Stimulated activated CD4-positive, alpha-beta T cell treated with anti-CD3 and anti-CD28 coated beads, Interleukin-1b, Interleukin-23, amount 100 ng/mL, for 24 hours (primary cell): ENCODE measurements at places on chromosomes 6 and 20.

- DNase-seq: no peak
Measured at GRCh38 chr20:9021216-9021615, 47.7 kb upstream of the PLCB4 start.

DNA sequence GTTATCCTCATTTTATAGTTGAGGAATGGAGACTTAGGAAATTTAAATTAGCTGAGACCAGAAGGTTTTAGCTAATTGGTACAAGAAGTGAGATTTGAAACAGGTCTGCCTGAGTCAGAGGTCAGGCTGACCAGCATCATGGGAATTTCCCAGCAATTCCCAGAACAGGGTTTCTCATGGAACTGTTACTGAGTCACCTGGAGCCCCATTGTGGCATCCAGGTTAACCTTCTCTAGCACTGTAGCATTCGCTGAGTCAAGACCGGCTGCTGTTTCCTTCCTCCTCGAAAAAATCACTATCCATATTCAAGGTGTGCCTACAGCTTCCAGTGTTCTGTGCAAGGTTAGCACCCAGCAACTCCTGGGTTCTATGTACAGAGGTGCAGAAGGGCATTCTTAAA is 238.0 kb upstream of the MAN1A1 start:
- DNase-seq: no peak

DNA sequence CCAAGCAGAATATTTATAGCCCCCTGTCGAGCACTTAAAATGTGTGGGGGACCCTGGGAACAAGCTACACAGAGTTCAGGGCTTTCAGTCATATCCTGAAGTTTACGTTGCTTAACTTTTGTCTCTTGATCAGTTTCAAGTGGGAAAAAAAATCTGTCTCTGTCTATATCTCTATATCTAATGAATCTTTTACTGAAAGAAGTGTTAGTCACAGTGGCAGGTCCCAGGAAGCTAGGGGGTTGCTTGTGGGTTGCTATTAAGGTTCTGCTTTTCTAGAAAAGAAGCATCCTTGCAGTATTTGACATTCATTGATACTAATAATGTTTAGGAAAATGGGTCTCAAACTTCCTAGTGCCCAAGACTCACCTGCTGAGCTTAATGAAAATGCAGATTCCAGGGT is 76.7 kb upstream of the CLDN20 start:
- DNase-seq: no peak

GRCh38 chr20:24818056-24818455 is 131.0 kb upstream of the CST7 start:
- no peak for DNase-seq

DNA sequence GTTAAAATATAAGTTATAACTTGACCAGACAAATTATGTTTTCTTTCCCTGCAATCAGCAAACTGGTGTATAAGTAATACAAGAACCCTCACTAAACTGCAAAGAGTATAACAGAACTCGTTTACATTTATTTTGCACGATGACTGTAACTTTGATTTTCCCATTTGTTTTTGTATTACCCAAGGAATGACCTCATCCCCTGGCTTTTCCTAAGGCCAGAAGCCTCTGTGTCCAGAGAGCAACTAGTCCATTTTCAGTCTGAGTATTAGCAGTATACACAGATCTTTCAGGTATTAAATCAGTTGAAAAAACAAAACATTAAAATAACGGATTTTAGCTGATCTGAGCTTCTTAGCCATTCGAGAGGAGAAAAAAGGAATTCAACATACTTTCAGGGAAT is 17.2 kb downstream of the COL19A1 start:
- no peak for DNase-seq

- DNase-seq: no peak
Measured at GRCh38 chr6:135608031-135608430, 110.5 kb upstream of the AHI1 start.

DNA sequence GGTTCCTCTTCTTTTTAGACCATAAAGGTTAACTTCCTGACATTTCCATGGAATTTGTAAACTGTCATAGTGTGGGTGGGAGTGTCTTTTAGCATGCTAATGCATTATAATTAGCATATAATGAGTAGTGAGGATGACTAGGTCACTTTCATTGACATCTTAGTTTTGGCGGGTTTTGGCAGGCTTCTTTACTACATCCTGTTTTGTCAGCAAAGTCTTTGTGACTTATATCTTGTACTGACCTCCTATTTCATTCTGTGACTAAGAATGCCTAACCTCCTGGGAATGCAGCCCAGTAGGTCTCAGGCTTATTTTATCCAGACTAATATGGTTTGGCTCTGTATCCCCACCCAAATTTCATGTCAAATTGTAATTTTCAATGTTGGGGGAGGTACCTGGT is 149.6 kb upstream of the SYNCRIP start:
- DNase-seq: no peak

- no peak for DNase-seq
Measured at GRCh38 chr6:128112494-128112893, 211.6 kb upstream of the THEMIS start.

- DNase-seq: no peak
Measured at GRCh38 chr6:16503970-16504415, 257.3 kb downstream of the ATXN1 start.

GRCh38 chr20:38591474-38592410 is 9.9 kb upstream of the ARHGAP40 start:
- no peak for DNase-seq

GRCh38 chr20:47274401-47275108 is 81.9 kb downstream of the ZMYND8 start:
- DNase-seq: no peak

- no peak for DNase-seq
Measured at GRCh38 chr6:36657942-36658544, 20.5 kb upstream of the CDKN1A start.

DNA sequence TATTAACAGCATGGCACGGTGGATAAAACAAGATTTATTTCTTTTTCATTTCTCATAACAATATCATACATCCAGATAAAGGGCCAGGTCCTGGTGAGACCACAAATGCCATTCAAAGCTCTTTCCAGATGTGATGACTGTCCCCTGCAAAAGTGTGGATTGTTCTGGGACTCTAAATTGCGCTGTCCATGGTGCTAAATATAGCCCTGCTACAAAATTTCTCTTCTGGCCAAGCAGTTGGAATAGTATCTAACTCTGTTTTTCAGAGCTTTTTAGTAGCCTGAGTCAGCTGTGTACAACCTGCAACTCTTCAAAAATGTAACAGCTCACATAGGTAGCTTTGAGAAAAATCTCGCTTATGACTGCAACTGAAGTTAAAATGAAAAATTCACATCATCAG is 115.8 kb downstream of the MANEA start:
- DNase-seq: no peak

DNA sequence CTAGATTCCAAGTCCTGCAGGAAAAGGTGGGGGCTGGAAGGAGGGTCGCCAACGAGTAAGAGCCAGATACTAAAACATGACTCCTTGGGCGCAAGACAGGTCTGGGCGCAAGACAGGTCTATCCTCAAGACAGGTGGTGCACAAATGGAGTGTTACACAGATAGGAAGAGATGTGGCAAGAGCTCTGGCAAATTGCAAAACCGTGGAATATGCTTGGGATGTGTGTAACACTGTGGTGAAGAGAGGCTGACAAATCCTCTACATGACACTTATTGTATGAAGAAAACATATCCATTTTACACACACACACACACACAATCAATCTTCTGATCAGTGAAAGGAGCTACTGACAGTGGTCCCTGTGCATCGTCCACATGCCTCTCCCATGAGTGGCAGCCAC is 77.6 kb downstream of the TBC1D7 start:
- DNase-seq: no peak

GRCh38 chr6:170370416-170370815 is 63.9 kb downstream of the FAM120B start:
- no peak for DNase-seq

DNA sequence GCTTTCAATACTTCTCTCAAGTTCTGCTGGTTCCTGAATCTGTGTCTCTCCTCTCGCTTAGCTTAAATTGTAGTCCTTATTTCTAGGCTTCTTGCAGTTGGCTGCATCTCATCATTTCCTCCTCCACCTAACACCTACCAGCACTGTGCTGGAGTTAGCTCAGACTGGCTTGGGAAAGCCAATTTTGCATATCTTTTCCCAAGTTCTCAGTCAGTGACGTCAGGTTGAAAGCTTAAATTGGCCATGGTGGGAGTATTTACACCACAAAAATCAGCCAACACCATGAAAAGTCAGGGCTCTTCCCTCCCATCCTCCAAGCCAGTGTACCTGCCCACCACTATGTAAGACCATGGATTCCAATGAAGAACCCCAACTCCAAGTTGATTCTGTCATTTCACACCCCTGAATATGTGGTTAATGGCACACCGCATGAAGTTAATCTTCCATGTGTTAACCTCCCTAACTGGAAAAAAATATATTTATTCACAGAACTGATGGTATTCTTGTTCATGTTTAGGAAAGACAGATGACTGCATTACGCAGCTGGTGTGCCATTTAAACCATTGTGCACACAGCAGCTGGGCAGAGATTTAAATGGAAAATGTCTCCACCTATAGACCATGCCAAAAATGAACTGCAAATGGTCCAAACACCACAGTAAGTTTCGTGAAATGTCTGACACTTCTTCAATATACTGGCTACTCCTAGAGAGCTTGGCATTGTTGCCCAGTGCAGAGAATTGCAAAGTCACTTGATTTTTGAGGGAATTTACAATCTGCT is 274.1 kb upstream of the MAP3K7 start:
- no peak for DNase-seq

DNA sequence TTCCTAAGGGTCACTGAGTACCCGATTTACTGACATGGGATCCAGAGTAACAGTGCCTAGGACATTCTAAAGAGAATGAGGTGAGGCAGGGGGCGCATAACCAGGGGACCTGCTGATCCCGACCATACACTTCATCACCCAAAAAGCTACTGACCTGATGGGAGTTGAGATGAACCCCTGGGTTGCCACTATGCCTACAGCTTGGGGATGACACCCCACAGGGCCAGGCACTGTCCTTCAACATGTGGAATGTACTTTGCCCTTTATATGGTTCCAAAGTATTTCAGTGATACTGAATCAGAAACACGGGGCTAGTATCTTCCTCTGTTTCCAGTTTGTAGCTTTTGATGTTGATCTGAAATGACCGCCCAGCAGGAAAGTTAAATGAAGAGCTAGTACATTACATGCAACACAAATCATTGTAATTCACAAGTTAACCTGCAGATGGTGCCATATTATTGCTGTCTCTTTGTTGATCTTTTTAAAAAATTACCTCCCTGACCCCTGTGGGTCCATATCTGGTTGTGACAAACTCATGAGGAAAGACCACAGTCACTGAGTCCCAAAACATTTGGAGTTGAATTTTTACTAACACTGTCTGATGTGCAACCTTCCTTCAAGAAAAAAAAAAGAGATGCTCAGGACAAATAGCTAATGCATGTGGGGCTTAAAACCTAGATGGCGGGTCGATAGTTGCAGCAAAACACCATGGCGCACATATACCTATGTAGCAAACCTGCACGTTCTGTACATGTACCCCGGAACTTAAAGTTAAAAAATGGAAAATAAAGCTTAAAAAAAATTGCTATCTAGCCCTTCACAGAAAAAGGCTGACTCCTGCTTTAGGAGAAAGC is 42.7 kb upstream of the GCNT2 start:
- DNase-seq: no peak

GRCh38 chr6:155216312-155217046 is 47.3 kb upstream of the CLDN20 start:
- no peak for DNase-seq

DNA sequence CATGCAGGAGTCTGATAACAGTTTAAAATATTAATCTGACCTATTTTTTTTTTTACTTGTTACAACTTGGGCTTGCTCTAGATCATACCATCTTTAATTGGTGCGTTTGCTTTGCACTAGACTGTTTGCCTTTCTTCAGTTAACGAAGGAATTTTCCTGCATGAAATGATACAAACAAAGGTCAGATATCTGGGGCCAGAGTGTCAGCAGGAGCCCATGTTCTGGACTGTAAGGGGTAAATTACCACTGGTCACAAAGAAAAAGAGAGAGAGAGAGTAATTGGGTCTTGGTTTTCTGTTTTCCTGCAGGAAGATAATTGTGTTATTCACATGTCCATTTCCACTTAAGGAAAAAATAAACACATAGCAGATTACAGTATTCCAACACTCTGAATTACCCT is 399.4 kb upstream of the MARCKS start:
- DNase-seq: no peak

- DNase-seq: no peak
Measured at GRCh38 chr6:102660303-102660702, 1266.8 kb downstream of the GRIK2 start.

DNA sequence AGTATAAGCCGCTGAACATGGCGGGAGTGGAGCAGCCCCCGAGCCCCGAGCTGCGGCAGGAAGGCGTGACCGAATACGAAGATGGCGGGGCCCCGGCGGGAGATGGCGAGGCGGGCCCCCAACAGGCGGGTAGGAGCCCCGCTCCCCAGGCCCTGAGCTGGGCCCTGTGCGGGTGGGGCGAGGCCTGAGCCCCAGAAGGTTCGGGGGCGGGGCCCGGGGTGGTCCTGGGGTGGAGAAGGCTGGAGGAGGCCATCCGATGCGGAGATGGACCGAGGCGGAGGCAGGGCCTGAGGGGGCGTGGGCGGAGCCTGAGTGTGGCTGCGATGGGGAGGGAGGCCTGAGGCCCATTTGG is 7.1 kb downstream of the L3MBTL1 start:
- DNase-seq: no peak

GRCh38 chr20:50628332-50628731 is 63.0 kb downstream of the RIPOR3 start:
- no peak for DNase-seq

- DNase-seq: no peak
Measured at GRCh38 chr6:104788400-104788799, 71.3 kb downstream of the HACE1 start.

DNA sequence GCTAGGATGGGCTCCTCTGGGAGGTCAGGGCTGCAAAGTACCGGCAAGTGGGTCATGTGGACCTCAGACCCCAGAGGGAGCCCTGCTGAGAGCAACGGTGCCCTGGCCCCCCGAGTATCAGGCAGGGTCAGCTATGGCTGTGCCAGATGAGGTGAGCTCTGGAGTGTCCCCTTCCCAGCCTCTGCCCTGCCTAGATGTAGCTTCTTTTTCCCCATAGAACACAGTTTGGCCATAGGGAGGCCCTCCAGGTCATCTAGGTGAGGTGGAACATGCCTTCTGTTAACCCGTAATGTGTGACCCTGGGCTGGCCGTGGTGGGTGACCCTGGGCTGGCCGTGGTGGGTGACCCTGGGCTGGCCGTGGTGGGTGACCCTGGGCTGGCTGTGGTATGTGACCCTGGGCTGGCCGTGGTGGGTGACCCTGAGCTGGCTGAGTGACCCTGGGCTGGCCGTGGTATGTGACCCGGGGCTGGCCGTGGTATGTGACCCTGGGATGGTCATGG is 21.2 kb upstream of the PCMTD2 start:
- DNase-seq: no peak
